ENCODE measurements at places on chromosomes 3 and 15. TPM values are rescaled to one million over a fixed set of nuclear protein-coding genes. Genes with fewer than 3 reads are reported as not detected.

Gene LRRC49
- total RNA-seq = 6.7 TPM

Gene CKMT1B
- total RNA-seq = 0.20 TPM

Gene FOXL2NB
- total RNA-seq = not detected

Gene ST8SIA2
- total RNA-seq = 1.8 TPM

Gene AQP9
- not detected for total RNA-seq

Gene IGDCC3
- total RNA-seq = 0.19 TPM

Gene MESP2
- not detected for total RNA-seq

Gene GTF2E1
- total RNA-seq = 17.2 TPM

Gene HESX1
- total RNA-seq = 1.3 TPM

Gene TP63
- 0.06 TPM for total RNA-seq

Gene SMARCC1
- total RNA-seq = 53.2 TPM

Gene GUCA1C
- not detected for total RNA-seq

Gene ZNF660
- 0.60 TPM for total RNA-seq

Gene ZNF385D
- 0.13 TPM for total RNA-seq

Gene COL8A1
- 5.3 TPM for total RNA-seq

Gene ATP13A4
- not detected for total RNA-seq

Gene SLITRK3
- not detected for total RNA-seq

Gene PCSK6
- 19.8 TPM for total RNA-seq

Gene FSIP1
- 0.43 TPM for total RNA-seq

Gene INKA1
- total RNA-seq = 1.6 TPM

Gene SNTN
- not detected for total RNA-seq

Gene CSPG4
- 16.9 TPM for total RNA-seq

Gene GP9
- not detected for total RNA-seq

Gene AP3B2
- total RNA-seq = not detected

Gene CD96
- total RNA-seq = 0.07 TPM

Gene COL6A5
- 0.17 TPM for total RNA-seq

Gene PARP9
- total RNA-seq = 10.7 TPM

Gene LRRC28
- 26.7 TPM for total RNA-seq

Gene GASK1A
- not detected for total RNA-seq

Gene ISY1
- 97.6 TPM for total RNA-seq

Gene CADPS
- 0.18 TPM for total RNA-seq

Gene WDR93
- not detected for total RNA-seq

Gene ST6GAL1
- total RNA-seq = 6.8 TPM

Gene SENP7
- total RNA-seq = 4.6 TPM

All from HT1080 (cell line).